ENCODE measurements at places on chromosomes 4 and X.

- no peak for DNase-seq
Observed at GRCh38 chr4:179662522-179662921, 2220.3 kb upstream of the AGA start.

GRCh38 chrX:129793604-129794191 lies 13.9 kb downstream of the SASH3 start:
- DNase-seq = no peak

DNA sequence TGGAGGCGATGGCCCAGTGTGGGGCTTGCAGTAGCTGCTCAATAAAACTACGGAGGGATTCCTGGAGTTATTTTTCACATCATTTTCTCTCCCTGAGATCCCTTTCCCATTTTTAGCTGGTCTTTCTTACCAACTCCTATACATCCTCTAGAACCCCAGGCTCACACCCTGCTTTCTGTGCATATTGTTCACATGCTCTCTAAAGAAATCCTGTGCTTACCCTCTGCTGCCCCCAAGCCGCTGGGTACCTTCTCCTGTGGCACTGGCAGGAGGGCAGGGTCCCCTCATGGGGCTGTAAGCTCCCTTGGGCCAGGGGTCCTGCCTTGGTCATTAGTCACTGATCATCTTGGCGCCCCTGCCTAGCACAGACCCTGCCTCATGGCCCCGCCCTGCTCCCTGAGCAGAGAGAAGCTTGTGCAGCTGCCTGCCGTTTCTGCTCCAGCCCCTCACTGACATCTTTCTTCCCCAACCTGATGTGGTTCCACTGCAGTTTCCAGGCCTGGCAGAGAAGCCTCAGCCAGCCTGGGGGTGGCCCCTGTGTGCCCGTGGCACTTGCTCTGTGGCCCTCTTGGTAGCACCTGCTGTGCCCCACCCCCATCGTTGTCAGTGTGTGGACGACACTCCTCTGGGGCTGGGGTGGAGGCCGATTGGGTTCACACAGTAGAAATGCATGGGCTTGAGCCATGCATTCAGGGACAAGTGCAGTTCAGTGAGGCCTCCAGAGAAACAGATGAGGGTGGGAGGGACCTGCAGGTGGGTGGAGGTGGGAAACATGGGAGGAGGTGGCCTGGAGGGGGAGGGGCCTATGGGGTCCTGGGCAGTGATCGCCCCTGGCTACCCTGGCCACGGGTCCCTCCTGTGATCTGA lies 69.5 kb downstream of the WFS1 start:
- DNase-seq = peak; percentile 65

- DNase-seq = no peak
Observed at GRCh38 chr4:42048394-42048793, 58.1 kb downstream of the SLC30A9 start.

DNA sequence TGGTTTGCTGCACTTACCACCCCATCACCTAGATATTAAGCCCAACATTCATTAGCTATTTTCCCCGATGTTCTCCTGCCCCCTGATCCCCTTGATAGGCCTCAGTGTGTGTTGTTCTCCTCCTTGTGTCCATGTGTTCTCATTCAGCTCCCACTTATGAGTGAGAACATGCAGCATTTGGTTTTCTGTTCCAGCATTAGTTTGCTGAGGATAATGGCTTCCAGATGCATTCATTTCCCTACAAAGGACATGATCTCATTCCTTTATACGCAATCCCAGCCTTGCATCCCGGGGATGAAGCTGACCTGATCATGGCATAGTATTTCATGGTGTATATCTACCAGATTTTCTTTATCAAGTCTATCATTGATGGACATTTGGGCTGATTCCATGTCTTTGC lies 99.0 kb upstream of the DCAF12L2 start:
- DNase-seq = no peak

GRCh38 chr4:126038502-126039144 lies 723.9 kb downstream of the FAT4 start:
- no peak for DNase-seq

DNA sequence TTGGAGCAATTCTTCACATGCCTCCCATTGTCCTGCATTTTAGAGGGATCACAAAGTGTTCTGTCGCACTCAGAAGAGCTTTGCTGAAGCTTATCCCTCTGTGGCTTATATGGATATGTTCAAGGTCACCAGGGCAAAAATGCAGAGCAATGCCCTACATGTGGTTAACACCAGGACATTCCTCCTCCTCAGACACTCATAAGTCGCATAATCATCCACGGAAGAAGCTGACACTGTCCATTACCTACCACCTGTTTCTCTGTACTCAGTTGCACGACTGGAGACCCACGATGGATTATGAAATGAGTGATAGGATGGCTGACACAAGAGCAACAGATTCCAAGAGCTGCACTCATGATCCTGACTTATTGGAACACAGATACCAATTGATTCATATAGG lies 68.7 kb upstream of the PRDX4 start:
- no peak for DNase-seq

DNA sequence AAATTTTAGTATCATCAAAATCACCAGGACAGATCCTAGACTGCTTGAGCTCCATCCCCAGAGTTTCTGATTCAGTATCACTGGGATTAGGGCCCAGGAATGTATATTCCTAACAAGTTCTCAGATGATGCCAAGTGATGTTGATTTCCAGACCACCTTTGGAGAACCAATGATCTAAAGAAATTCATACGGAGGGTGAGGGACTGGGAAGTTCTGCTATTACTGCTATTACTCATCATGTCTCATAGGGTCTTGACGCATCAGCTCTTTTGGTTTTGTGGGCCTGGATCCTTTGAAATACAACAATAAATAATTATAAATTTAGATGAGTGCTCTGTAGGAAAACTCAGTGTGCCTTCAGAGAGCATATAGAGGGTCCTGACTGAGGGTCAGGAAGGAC lies 59.8 kb upstream of the LGI2 start:
- no peak for DNase-seq

GRCh38 chr4:145822581-145822980 lies 116.0 kb downstream of the ZNF827 start:
- no peak for DNase-seq

- no peak for DNase-seq
Observed at GRCh38 chr4:33566649-33567048, 2677.7 kb downstream of the ARAP2 start.

DNA sequence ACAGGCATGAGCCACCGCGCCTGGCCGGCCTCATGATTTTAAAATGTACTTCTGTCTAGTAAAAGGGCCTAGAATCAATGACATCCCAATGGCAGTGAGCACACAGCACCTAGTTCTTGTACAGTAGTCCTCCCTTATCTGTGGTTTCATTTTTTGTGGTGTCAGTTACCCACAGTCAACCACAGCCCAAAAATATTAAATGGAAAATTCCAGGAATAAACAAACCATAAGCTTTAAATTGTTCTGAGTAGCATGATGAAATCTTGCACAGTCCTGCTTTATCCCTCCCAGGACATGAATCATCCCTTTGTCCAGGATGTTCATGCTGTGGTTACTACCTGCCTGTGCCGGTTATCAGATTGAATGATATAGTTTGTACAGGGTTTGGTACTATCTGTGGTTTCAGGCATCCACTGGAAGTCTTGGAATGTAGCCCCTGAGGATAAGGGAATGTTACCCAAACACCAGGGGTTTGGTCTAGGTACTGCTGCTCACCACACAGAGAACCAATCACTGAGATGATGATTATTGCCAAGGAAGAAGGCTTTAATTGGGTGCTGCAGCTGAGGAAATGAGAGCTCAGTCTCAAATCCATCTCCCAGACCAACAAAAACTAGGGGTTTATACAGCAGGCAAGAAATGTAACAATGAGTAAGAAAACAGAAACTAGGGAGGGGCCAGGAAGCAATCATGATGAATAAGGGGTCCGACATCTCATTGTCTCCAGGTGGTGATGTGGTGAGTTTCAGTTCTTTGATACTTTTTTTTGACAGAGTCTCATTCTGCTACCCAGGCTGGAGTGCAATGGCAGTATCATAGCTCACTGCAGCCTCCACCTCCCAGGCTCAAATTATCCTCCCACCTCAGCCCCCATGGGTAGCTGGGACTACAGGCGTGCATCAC lies 16.2 kb upstream of the FHL1 start:
- DNase-seq = no peak

All from aorta (tissue), 5 donors.